ENCODE measurements at places on chromosomes 2 and 18.

DNA sequence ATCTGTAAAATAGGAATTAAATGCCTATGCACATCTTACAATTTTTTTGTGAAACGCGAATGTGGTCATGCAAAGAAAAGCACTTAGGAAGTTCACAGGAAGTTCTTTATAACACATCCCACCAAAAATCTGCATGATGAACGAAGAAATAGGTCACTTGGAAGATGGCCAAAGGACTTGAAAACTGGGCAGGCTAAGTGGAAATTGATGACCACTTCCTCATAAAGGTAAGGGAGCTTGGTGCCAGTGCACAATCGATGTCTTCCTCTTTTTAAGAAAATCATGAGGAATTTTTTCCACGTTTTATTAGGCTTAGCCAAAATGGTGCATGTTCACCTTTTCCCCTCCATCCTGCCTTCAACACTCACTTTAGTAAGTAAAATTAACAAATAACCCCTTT, 8.2 kb upstream of the NT5C1B start:
- no peak for DNase-seq

DNA sequence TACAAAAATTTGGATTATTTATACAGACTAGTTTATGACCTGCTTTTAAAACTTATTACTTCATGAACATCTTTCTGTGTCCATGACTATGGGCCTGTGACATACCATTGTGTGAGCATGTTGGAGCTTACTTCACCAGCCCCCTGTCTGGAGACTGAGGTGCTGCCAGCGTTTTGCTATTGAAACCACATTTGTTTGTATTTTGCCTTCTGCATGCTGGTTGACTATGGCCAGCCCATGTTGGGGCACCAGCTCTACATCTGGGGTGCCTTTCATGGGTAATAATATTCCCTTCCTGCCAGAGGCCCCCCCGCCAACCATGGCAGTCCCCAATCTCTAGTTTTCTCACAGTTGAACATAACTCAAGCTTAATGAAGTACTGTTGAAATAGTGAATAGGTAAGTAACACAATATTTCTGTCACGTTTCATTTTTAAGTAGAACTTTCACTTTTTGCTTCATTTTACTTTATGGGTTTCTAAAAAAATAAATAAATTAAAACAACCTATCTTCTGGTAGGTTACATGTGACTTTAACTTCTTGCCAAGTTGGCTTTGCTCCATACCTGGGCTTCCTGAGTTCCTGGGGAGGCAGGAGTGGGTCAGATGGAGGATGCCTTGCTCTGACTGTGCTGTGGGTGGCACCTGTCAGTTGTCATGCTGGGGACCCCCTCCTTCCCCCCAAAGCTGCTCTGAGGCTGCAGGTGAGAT, 63.9 kb downstream of the DGKD start:
- no peak for DNase-seq

- no peak for DNase-seq
These were observed 1941.9 kb upstream of the PIK3C3 start for GRCh38 chr18:40013001-40013609.

DNA sequence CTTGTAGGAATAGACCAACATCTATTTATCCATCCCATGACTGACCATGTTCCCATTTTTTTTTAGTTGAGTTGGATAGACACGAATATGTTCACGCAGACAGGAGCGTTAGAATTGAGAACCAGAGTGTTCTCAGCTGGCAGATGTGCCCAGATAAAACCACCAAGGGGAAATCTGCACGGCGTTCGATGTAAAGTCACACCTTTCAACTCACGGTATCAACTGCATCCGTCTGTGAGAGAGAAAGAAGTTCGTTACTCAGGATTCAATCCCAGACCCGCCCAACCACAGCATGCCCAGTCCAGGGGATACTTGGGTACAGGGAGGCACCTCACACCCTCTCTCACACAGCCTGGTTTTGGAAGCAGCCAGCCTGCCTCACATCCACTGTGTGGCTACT, 26.1 kb downstream of the MAL start:
- no peak for DNase-seq

- DNase-seq = no peak
These were observed 64.0 kb downstream of the TNFRSF11A start for GRCh38 chr18:62388855-62389760.

DNA sequence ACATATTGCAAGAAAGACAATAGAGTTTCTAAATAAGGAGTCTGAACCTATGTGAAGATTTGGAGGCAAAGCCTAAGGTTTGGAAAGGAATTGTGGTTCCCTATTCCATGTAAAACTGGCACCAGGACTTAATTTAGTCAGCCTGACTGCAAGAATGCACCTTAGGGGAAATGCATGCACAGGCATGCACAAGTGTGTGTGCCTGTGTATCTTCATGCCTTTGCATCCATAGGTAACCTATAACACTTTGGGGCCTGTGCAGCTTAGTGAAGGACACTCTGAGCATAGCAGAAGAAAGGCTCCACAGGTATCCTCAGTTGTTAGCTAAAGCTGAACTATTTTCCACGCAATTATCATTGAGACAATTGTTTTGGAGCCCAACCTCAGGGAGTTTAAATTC, 73.4 kb downstream of the RPRM start:
- no peak for DNase-seq

GRCh38 chr18:45386041-45386655, 229.1 kb upstream of the SLC14A2 start:
- DNase-seq = no peak

- DNase-seq = peak; percentile 74
These were observed at the start of gene MBP for GRCh38 chr18:77132369-77133050. Gene MBP, minus strand, starts transcription at chr18:77132783. Its CDS starts 27,522 bp downstream, at chr18:77105261.

- no peak for DNase-seq
These were observed 15.4 kb downstream of the ACOXL start for GRCh38 chr2:110747522-110748488.
